T-helper 17 cell (primary cell): ENCODE measurements at places on chromosomes 3 and 15.

GRCh38 chr3:72896996-72897757 is 9.3 kb downstream of the GXYLT2 start:
- no peak for DNase-seq

GRCh38 chr3:143989461-143989860 is 17.8 kb downstream of the DIPK2A start:
- DNase-seq, result no peak

DNA sequence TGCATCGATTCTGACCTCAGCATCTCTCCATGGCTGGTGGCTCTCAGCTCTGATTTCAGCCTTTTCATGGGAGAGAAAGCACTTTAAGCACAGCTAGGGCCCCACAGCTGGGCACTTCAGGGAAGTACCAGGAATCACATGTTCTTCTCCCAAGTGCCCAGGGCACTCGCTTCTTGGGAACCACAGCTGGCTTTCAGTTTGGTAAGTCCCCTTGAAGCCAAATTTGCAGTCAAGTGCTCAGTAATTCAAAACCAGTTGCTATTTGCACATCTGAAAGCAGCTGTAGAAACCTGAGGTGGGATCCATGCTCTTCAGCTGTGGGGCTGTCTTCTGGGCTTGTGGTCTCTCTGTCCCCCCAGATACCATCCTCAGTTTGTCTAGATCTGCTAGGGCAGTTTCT is 12.8 kb downstream of the GABRA5 start:
- no peak for DNase-seq

GRCh38 chr3:55508335-55508734 is 21.2 kb upstream of the WNT5A start:
- no peak for DNase-seq

GRCh38 chr3:45554006-45554666 is 40.4 kb upstream of the LIMD1 start:
- DNase-seq, result no peak

- DNase-seq, result no peak
Measured at GRCh38 chr3:15805756-15806266, 8.0 kb upstream of the ANKRD28 start.

- no peak for DNase-seq
Measured at GRCh38 chr3:23796518-23796917, 9.2 kb upstream of the UBE2E1 start.

GRCh38 chr3:146682171-146682570 is 77.0 kb upstream of the PLSCR5 start:
- DNase-seq, result no peak

DNA sequence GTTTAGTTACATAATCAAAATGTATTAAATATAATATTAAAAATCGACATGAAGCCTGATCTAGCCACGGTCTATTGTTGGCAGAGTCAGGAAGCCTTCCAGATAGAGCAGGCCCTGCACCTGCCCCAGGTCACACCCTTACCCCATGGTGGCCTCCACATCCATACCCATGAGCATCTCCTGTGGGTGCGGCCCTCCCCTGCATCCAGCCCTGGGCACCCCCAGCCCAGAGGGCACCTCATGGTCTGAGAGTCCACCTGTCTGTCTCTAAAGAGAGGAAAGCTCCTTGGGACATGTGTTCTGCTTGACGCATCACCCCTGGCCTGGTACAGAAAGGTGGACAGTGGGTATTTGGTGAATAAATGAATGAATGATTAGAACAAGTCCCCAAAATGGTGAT is 37.2 kb upstream of the CSPG4 start:
- no peak for DNase-seq

DNA sequence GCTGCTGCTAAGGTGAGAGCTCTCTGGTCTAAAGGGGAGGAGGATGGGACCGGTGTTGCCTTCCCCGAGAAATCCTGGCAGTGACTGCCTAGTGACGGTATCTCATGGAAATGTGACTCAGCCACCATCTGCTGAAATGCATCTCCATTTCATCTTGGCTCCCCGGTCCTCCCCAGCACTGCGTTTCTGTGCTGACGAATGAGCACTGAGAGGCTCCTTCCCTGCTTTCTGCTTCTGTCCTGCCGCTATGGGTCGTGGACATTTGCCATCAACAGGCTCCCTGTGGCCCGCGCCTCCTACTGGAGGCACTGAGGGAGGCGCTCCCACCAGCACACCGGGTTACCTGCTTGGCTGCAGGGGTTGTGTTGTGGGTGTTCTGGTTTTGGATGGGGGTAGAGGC is 13.5 kb upstream of the SEC13 start:
- DNase-seq, result no peak

- no peak for DNase-seq
Measured at GRCh38 chr3:128040660-128041059, 11.6 kb upstream of the SEC61A1 start.

DNA sequence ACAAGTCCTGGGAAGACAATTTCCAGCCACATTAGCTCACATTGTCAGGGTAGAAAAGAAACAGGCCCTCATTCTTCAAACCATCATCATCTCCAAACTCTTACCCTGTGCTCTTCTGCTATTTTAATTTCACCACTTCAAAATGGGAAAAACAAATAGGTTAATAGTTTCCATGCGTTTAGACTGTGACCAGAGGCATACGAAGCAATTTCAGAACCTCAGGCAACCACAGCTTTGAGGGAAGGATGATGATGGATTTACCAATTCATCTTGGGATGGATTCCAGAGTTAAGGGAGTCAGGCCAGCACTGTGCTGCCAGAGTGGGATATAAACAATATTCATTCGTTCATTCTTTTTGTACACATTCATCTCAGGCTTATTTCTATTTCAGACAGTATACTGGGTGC is 307.8 kb upstream of the TPRG1 start:
- no peak for DNase-seq

GRCh38 chr3:189121092-189121491 is 50.7 kb upstream of the TPRG1 start:
- no peak for DNase-seq

GRCh38 chr15:91061997-91062396 is 38.1 kb upstream of the SV2B start:
- DNase-seq, result no peak

GRCh38 chr15:88835646-88836045 is 32.4 kb downstream of the ACAN start:
- DNase-seq, result no peak

GRCh38 chr15:59999612-60000112 is 4.4 kb upstream of the FOXB1 start:
- DNase-seq, result no peak

- no peak for DNase-seq
Measured at GRCh38 chr15:87604857-87605446, 651.6 kb downstream of the NTRK3 start.

- no peak for DNase-seq
Measured at GRCh38 chr3:168881804-168882203, 781.7 kb downstream of the MECOM start.

DNA sequence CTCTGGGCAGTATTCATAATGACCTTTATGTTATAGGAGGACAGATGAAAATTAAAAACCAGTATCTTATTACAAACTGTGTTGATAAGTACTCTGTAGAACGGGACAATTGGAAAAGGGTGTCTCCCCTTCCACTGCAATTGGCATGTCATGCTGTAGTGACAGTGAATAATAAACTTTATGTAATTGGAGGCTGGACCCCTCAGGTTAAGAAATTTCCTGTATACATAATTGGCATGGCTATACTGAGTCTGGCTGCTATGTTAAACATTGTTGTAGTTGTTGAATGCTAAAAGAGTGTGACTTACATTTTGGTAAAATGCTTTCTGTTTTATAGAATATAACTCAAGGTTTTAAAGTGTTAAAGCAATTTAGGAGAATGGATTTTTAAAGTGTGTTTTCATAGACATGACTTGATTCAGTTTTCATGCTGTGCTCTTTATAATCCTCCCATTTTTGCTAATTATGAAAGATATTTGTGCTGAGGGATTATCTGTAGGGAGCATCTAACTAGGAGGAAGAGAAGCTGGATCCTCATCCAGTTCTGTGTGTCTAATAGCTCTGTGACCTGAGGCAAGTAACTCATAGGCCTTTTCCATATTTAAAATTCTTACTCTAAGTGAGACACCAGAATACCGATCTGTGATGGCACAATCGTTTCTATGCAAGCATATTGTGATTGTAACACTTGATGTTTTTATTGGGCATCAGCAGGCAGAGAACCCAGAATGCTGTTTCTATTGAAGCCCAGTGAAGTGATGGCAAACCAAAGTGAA is 13.0 kb downstream of the KBTBD12 start:
- DNase-seq, result no peak

GRCh38 chr3:150721285-150722130 is 17.8 kb upstream of the ERICH6 start:
- DNase-seq, result no peak

- no peak for DNase-seq
Measured at GRCh38 chr3:52246264-52246620, 683 bp downstream of the PPM1M start.

GRCh38 chr3:111594205-111594604 is 941 bp downstream of the ZBED2 start:
- DNase-seq, result no peak

GRCh38 chr3:69290006-69290405 is 95.9 kb downstream of the FRMD4B start:
- no peak for DNase-seq

DNA sequence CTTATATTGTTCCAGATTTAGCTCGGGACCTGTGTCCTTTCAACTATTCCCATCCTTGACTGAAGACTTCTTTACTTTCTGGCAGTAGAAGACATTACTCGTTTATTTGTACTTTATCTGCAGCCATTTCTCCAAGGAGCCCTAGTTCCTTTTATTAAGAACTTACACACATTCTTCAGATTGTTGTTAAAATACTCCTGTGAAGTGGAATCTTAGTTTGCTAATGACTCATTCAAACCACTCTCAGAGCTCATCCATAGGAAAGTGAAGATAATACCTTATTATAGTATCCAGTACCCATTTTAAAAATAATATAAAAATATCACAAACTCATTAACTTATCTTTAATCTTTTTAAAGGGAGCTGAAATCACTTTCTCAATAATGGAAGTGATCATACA is 63.5 kb downstream of the C3orf70 start:
- no peak for DNase-seq

GRCh38 chr3:114858329-114858728 is 288.8 kb downstream of the ZBTB20 start:
- DNase-seq, result no peak

DNA sequence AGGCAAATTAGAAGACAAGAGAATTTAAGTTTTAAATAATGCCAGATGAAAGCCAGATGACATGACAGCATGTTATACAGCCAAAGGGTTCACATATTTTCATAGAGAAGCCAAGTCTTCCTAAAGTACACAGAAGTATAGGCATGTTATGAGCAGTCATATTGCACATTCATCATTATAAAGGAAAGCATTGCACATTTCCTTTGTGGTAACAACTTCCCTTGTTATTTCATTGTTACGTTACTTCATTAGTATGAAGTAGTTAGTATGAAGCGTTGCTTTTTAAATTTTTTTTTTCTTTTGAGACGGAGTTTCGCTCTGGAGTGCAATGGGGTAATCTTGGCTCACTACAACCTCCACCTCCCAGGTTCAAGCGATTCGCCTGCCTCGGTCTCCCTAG is 4.6 kb upstream of the ABCC5 start:
- DNase-seq, result no peak

DNA sequence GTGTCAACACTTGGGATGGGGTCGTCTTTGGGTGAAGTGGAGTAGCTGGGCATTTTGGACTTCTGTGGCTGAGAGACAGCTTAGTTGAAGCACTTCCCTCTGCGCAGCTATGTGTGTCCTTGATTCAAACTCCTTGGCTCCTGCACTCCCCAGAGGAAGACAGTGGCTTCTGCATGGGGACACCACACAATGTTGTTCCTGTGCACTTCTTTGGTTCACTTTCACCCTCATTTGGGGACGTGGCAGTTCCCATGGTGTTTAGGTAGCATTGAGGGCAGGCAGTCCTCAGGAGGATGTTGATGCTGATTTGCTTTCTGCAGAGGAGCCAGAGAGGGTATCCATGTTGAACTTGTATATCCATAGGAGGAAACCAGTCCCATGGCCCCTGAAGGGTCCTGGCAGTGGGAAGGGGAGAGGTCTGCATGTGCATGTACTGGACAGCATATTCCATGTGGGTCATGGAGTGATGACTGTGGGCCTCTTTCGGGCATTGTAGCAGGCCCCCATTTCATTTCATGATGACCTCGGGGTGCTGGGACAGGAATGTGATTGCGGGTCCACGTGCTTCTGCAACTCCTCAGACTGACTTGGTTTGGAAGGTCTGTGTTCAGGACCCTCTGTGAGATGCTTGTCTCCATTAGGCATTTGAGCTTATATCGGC is 135.4 kb downstream of the SNRPN start:
- no peak for DNase-seq

DNA sequence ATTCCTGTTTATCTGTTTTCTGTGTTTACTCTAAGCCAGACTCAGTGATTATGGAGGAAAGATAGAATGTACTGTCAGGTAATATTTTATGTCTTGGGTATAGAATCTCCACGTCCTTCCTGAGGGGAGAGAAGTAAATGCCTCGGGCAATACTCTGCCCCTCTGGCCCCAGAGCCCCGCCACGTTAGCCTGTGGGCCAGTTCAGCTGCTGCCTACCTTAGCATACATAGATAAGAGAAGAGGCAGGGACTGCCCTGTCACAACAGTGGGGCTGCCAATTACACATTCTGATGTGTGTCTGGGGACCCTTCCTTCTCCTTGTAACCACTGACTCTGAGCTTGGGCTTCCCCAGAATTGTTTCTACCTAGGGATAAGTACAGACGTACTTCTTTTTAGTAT is 347.7 kb upstream of the ATP11B start:
- DNase-seq, result no peak

GRCh38 chr15:70033529-70034140 is 64.1 kb downstream of the TLE3 start:
- DNase-seq, result no peak

DNA sequence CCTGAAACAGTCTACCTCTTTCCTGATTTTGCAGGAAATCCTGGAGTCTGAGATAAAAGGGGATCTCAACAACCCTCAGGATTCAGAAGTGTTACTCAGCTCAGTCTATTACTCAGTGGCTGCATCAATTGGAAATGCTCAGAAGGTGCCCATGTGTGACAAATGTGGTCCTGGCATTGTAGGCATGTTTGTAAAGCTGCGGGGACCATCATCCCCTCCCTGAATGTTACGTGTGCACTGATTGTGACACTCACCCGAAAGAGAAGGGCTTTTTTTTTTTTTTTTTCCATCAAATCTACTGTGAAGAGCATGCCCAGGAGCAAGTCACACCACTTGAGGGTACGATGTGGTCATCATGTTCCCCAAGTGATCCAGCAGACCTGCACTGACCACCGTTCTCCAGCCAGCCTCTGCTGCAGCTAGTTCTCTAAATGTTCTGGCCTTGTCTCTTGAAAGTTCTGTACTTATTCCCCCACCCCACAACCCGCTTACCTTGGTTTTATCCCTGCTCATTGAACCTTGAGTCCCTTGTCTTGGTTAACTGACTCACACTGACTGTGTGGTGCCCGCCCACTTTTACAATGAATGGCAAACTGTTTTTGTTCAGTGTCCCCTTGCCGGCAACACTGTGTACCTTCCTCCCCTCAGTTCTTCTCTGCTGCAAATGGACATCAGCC is 19.8 kb downstream of the ST3GAL6 start:
- DNase-seq, result no peak

DNA sequence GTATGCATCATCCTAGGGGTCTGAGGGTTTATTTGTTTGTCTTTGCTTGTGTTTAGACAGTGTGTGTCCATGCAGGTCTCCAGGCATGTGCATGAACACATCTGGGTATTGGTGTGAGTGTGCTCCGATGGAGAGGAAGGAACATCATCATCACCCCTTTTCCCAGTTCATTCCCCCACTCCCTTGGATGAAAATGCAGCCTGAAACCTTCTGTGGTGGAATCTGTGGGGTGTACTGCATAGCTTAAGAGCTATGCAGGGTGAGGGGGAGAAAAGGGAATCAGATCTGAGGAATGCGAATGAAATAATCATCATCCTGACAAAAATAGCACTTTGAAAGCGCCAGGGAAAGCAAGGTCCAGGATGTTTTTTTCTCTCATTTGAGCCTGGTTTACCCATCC is 520.1 kb downstream of the NTRK3 start:
- no peak for DNase-seq
